ENCODE measurements at places on chromosomes 1 and 21. TPM values are rescaled to one million over a fixed set of nuclear protein-coding genes. Genes with fewer than 3 reads are reported as not detected.

DNA sequence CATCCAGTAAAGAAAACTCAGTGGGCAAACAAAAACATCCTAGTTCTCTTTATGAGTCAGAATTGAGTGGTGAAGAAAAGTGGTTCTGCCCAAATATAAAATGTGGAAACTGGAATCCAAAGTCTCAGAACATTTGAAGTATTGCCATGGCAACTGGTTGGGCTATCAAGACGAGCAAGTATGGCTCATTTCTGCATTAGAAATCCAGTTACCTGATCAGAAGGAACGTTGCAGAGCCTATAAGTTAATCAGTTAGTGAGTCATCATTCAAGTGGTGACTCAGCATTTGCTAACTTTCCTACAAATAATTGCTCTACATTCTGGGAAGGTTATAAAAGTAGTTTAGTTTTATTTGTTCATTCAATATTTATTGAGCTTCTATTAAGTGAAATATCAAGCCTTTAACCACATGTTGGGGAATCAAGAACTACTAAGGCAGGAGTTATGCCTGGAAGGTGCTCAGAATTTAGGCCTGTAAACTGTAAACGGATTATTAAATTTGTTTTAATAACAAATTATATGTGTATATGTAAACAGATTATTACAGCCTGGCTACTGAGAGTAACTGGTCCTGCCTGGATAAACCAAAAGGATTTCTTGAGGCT lies 104.3 kb downstream of the PAPPA2 start:
- DNase-seq: no peak

- no peak for DNase-seq
Measured at GRCh38 chr1:6440198-6441126, 15.9 kb downstream of the ESPN start.

- DNase-seq: no peak
Measured at GRCh38 chr1:21335088-21335691, 44.9 kb upstream of the ECE1 start.

GRCh38 chr1:16967962-16968361 lies 12.5 kb downstream of the MFAP2 start:
- no peak for DNase-seq

DNA sequence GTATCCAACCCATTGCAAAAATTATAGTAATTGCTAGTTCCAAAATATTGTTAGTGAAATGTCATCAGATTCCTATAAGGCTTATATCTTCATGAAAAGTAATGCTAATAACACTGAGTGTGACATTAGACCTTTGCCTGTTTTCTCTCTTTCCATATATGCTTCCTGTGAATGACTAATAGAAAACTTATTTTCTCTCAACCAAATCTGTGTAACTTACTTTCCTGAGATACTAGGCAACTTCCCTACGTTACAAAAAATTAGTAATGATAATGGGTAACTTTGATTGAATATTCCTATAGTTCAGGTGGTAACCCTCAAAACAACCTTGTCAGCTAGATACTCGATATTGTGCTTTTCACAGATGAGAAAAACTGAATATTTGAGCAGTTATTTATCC lies 124.2 kb upstream of the HNRNPU start:
- DNase-seq: no peak

The CDC7 gene
- 18.6 TPM for polyA plus RNA-seq

GRCh38 chr21:45993210-45994085 lies 11.9 kb downstream of the COL6A1 start:
- no peak for DNase-seq

The TMEM52 gene
- polyA plus RNA-seq: 2.3 TPM

DNA sequence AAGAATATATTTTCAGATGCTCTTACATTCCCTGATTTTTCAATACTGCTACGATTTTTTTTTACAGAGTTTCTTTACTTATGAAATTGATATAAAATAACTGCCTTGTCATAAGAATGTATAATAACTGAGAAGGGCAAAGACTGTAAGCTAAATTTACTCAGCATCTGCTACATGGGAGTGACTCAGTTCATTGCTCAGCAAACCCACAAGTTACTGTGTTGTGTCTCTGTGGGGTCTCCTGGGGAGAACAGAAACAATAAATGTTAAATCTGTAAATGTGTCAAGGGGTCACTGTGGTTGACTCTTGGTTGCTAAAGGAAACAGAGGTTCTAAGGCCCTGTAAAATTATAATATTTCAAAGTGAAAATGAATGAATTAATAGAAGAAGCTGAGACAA lies 210.3 kb upstream of the CACYBP start:
- no peak for DNase-seq

The TRNAU1AP gene
- 36.8 TPM for polyA plus RNA-seq

- DNase-seq: no peak
Measured at GRCh38 chr1:213256438-213257087, 205.5 kb downstream of the RPS6KC1 start.

DNA sequence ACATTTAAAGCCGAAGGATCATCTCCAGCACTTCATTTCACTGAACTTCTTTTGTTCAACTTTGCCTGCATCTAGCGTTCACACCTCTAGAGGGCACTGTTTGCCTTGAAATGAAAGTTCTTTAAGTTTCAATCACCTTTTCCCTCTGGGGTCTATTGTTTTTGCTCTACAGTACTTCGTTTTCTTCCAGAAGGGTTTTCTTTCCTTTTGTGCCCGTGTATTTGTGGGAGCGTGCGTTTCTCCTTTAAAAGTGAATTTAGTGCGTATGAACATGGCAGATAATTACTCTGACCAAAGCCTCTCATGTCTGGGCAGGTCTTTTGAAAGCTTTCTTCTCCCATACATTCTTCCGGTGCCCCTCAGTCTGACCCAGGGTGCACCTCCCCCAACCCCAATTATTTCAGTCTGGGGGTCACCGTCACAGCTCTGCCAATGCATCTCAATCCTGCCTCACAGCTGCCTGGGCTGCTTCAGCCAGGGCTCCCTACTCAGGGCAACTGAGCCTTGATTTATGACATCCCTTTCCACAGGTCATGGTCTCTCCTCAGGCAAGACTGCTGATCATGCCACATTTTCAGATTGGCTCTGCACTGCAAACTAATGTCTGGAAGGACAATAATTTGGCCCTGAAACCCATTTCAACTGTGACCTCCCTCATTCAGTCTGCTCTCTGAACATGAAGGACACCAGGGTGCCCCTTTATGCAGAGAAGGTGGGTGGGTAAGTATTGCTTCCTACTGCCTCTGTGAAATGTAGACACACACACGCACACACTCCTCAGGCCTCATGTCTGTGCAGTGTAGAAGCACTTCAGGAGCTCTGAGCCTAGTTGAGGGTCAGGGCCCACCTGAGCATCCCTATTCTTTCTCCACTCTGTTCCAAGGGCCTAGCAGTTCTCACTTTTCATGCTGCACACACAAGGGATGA lies 88.6 kb downstream of the NUF2 start:
- peak; percentile 61 for DNase-seq

- no peak for DNase-seq
Measured at GRCh38 chr1:188769936-188770335, 1707.7 kb downstream of the BRINP3 start.

The VWA5B1 gene
- 0.70 TPM for polyA plus RNA-seq

- DNase-seq: no peak
Measured at GRCh38 chr1:89363196-89363595, 663 bp upstream of the GBP6 start.

DNA sequence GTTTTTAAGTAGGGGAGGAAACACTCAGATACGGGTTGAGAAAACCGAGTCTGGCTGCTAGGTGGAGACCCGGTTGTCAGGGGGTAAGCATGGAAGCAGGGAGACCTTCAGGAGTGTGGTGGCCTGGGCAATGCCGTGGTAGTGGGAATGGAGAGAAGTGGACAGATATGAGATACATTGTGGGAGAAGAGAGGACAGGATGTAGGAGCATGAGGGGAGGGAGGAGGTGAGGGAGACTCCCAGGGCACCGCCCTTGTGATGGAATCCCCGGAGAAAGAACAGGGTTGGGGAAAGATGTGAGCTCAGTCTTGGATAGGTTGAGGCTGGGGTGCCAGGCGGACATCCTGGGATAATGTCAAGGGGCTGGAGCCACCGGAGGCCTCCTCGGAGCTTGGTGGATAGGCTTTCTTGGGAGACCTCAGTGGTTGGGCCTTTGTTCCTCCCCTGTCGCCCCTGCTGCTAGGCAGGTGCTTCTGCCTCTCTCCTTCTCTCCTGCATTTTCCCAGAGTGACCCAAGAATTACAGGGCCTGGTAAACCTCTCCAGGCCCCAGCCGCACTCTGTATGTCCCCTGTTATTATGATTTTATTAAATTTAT lies 21.3 kb downstream of the ZNF362 start:
- no peak for DNase-seq

DNA sequence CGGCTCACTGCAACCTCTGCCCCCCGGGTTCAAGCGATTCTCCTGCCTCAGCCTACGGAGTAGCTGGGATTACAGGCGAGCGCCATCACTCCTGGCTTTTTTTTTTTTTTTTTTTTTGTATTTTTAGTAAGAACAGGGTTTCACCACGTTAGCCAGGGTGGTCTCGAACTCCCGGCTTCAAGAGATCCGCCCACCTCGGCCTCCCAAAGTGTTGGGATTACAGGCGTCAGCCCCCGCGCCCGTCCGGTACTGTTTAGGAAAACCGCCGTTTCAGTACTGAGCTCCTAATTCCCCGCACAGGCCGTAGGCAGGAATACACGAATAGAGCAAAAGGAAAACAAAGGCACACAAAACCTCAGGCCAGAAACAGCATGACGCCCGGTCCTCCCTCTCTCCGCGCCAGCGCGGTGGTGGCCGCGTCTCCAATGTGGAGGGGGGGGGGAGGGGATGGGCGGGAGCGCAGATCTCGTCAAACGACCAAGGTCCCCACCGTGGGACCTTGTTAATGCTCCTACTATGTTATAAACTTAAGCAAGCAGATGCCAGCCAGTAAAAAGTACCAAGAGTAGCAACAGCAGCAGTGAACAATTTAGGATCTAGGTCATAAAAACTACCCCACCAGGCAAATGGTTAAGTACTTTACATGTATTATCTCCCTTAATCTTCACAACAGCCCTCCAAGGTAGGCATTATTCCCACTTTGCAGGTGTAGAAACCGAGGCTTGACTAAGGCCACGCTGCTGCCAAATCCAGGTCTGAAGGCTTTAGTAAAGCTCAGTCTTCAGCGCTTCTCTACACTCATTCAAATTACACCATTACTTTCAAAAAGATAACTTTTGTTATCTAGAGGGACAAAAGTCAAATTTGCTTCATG lies 648 bp upstream of the ADAR start:
- peak; percentile 68 for DNase-seq

GRCh38 chr1:167815650-167816049 lies 93.9 kb downstream of the MPZL1 start:
- no peak for DNase-seq

DNA sequence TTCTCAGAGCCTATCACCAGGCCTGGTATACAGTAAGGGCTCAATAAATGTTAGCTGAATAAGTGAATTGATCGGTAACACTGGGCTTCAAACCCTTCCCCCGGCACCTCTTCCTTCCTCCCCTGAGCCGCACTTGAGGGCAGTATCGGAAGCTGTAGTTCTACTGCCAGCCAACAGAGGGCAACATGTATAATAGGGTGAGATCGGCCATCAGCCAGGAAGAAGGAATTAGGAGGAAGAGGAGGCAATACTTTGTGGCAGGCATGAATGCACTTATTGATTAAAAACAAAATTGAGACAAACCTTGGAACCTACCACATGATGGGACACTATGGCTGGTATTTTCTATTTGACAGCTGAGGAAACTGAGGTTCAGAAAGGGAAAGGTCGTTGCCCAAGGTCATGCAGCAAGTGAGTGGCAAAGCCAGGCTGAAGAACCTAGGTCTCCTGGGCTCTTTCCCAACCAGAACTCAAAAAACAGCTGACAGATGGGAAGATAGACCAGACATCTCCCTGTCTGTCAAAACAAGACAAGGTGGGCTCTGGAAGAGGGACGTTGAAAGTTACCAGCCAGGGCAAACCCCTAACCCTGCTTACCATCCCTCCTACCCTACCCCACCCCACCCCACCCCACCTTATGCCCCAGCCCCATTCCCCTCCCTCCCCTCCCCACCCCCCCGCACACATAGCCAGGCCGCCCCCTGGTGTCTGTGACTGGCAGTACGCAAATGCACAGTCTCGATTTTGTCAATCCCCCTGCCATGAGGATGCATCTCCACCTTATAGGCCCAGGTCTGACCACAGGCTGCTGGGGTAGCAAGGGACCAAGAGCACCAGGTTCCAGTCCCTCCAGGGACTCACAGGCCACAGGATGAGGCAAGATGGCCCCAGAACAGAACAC lies 107.3 kb upstream of the RUNX3 start:
- DNase-seq: no peak

The MNDA gene
- 6.9 TPM for polyA plus RNA-seq

- no peak for DNase-seq
Measured at GRCh38 chr21:46160907-46161632, 5.7 kb upstream of the FTCD start.
